ENCODE measurements at places on chromosomes 13 and 19.

GRCh38 chr19:3466635-3467034 is 13.7 kb downstream of the SMIM24 start:
- no peak for DNase-seq

DNA sequence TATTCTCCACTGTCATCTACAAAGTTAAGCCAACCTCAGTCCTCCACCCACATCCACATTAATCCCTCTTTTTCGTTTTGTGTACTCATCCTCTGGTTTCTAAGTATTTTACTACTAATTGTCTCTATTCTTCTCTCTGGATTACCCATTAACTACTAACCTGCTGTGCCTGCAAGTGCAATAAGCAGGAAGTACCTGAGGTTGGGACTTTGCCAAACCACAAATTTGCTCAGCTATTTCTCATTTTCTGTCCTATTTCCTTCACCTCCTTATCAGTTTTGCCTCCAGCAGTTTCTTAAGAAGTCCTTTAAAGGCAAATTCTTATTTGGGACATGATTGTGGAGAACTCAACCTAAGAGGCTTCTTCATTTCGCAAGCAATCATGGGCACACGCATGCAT is 1708.9 kb downstream of the SLITRK5 start:
- no peak for DNase-seq

DNA sequence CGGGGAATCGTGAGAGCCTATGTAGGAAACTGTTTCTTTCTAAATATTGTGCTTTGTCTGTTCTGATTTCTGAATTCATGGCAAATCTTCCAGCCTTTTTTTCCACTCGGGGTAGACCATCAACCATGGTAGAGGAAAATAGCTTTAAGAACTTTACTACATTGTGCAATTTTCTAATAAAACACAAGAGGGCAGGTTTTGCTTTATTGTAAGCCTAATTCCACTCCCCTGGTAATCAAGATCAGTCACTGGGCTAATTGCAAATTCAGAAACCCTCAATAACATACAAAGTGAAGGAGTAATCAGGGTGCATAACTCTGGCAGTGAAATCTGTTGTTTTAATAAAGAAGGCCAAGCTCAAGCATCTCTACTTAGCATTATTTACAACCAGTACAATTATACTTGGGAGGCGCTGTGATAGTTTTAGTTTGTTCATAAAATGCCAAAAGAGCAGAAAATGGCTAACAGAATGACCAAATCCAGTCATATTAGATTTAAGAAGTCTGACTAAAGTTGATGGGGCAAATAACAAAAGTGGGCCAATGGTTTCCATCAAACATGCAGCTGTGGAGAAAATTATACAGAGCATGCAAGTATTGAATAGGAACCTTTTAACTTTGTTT is 43.8 kb downstream of the DCT start:
- DNase-seq: no peak

DNA sequence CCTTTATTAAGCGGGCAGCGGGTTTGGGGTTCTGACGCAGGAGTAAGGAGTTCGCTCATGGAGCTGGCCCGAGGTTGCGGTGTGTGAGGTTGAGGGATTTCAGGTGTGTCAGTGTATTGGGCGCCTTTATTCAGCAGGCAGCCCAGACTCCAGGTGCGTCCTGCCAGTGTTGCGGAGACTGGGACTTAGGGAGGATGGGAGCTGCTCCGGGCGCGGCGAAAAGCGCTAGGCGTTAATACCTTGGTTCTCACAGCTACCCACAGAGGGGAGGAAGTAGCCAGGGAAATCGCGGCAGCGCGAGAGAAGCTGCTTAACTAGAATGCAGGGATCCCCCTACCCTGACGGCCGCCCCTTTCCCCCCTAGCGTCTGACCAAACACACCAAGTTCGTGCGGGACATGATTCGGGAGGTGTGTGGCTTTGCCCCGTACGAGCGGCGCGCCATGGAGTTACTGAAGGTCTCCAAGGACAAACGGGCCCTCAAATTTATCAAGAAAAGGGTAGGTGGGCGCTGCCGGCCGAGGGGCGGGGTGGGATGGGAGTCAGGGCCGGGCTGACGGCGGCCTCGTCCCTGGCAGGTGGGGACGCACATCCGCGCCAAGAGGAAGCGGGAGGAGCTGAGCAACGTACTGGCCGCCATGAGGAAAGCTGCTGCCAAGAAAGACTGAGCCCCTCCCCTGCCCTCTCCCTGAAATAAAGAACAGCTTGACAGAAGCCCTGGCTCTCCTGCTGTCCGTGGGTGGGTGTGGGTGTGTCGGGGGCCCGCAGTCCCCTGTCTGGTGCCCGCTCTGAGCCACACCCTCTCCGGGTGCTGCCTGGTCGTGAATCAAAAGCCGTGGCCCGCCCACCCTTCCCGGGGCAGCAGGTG is 1.1 kb downstream of the RPL36 start:
- DNase-seq: peak; percentile 41

GRCh38 chr13:73777134-73777533 is 357.1 kb downstream of the KLF12 start:
- DNase-seq: no peak

- DNase-seq: no peak
Observed at GRCh38 chr19:28472843-28473242, 740.1 kb downstream of the UQCRFS1 start.

DNA sequence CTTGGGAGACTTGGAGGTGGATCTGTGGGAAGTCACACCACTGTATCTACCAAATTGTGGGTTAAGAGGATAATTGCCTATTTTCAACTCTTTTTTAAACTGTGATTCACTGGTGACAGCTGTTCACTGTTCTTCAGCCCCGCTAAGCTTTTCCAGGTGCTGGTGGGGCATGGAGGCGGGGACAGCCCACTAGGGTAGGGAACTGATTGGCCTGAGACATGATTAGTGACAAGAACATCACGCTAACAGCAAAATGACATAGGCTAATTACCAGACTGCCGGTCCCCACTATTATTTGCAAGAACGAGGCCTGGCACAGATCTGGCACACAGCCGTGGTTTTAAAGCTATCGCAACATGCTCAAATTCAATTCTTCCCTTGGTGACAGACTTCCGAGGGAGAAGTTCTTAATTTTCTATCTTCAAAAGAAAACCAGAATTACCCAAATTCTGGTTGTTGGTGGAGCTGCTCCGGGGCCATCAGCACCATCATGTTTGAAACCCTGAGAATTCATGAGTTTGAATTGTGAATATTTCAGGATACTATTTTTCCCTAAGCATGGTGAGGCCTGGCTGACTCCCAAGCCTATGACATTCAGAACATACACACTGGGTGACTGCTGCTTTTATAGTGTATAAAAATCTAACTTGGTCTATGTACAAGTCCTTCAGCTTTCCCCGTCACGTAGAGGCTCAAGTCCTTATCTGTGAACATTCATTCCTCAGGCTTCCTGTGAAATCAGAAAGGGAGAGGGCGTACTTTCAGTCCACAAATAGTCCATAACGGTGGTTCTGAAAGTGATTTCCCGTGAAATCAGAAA is 17.9 kb downstream of the DOCK9 start:
- no peak for DNase-seq

DNA sequence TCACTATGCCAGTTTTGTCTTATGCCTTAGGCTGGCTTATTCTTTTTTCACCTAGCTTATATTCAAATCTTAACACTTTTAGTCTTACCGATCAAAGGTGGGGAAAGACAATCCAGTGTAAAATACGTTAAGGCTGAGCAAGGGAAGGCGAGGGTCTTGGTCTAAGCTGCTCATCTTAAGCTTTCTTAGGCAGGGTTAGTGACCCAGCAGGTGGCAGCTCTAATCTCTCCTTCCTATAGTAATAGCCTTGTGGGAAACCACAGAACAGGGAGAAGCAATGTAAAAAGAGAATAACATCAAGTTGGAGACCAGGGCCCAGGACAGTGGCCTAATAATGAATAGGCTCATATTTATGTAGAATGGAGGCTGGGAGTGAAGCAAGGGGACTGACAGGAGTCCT is 45.9 kb downstream of the COG3 start:
- DNase-seq: no peak

- no peak for DNase-seq
Observed at GRCh38 chr19:23554548-23554947, 132.5 kb downstream of the ZNF675 start.

- no peak for DNase-seq
Observed at GRCh38 chr19:29967623-29968022, 25.6 kb downstream of the URI1 start.

- DNase-seq: no peak
Observed at GRCh38 chr19:41994521-41994971, 516 bp upstream of the ATP1A3 start.

DNA sequence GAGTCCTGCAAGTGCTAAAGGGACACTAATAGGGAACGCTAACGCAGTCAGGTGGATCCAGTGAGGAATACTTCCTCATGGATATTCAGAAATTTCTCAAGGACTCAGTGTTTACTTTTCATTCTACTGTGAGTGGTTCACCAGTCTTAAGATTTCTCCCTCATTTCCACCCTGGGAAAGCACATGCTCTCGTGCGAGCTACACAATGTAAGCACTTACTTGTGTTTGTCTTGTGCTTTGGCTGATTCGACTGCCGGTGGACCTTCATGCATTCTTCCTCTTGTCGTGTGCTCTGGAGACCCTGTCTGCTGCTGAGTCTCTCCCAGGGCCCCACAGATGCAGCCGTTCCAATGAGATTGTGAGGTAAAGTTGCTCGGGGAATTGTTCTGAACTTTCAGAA is 180.1 kb downstream of the NUFIP1 start:
- DNase-seq: no peak

DNA sequence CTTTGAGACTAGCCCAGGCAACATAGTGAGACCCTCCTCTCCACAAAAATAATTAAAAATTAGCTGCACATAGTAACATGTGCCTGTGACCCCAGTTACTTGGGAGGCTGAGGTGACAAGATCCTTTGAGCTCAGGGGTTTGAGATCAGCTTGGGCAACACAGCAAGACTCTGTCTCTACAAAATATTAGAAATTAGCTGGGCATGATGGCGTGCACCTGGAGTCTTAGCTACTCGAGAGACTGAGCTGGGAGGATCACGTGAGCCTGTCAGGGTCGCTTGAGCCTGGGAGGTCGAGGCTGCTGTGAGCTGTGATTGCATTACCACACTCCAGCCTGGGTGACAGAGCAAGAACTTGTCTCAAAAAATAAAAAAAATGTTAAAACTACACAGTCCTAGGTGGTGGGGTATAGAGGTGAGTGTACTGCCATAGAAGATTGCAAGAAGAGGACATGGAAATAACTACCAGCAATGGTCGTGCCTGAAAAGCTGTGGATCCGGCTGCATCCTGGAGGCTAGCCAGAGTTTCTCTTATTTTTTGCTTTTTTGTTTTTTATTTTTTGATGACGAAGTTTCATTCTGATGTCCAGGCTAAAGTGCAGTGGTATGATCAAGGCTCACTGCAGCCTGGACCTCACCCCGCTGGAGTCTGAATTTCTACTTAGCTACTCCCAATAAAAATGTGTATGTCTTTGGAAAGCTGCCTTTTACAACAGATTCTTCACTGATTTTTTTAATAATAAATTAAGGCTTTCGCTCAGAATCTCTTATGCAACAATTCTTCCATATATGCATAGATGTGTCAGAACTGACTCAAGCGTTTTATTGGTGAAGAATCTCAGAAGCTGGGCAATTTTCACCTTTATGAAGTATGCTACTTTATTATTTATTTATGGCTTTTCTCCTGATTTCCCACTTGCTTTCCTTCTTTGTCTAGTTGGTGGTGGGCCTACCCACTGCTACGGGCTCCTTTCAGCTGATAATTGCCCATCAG is 393.8 kb downstream of the TSHZ3 start:
- DNase-seq: no peak

DNA sequence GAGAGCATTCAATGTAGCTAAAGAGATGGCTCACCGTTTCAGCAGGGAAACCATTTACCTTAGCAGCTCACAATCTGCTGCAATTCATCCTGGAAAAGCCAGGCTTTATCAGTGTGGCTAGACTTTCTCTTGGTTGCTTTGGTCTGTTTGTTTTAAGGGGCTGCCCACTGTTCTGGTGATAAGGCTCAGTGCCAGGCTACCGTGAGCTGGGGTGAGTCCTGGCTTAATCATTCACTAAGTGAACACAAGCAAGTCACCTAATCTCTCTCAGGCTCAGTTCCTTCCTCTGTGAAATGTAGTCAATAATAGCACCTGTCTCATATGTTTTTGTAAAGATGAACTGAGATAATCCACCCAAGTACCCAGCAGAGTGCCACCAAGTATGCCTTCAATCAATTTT is 229.0 kb downstream of the TEX29 start:
- no peak for DNase-seq

GRCh38 chr13:107192289-107192688 is 624.4 kb upstream of the ARGLU1 start:
- no peak for DNase-seq

- no peak for DNase-seq
Observed at GRCh38 chr13:59269476-59269875, 894.3 kb downstream of the DIAPH3 start.

- DNase-seq: no peak
Observed at GRCh38 chr13:114161644-114162532, 17.2 kb upstream of the CFAP97D2 start.

GRCh38 chr19:47310819-47311218 is 1.2 kb downstream of the C5AR1 start:
- DNase-seq: no peak

GRCh38 chr19:33515921-33516320 is 5.7 kb downstream of the PEPD start:
- DNase-seq: no peak

GRCh38 chr13:29190298-29190697 is 370.2 kb downstream of the MTUS2 start:
- no peak for DNase-seq

- no peak for DNase-seq
Observed at GRCh38 chr19:7851623-7852500, 21.8 kb downstream of the EVI5L start.

DNA sequence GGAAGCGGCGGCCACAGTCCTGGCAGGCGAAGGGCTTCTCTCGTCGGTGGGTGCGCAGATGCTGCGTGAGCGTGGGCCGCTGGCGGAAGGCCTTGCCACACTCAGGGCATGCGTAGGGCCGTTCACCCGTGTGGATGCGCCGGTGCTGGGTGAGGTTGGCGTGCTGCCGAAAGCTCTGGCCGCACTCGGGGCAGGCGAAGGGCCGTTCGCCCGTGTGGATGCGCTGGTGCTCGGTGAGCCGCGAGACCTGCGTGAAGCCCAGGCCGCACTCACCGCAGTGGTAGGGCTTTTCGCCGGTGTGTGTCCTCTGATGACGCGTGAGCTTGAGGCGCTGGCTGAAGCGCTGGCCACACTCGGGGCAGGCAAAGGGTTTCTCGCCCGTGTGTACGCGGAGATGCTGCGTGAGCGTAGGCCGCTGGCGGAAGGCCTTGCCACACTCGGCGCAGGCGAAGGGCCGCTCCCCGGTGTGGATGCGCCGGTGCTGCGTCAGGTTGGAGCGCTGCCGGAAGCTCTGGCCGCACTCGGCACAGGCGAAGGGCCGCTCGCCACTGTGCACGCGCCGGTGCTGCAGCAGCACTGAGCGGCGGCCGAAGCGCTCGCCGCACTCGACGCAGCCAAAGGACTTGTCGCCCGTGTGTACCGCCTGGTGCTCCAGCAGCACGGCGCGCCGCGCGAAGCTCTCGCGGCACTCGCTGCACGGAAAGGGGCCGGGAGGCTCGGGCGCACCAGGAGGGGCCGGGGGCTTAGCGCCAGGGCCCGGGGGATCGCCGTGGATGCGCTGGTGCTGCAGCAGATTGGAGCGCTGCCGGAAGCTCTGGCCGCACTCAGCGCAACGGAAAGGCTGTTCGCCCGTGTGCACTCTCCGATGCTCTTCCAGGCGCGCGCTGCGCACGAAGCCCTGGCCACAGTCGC is 4.0 kb upstream of the UBE2M start:
- no peak for DNase-seq

GRCh38 chr13:37797631-37798030 is 71.9 kb downstream of the TRPC4 start:
- no peak for DNase-seq

Measured in T-helper 9 cell (primary cell).